ENCODE measurements at places on chromosomes 6 and 20.
A peak's percentile ranks its signal among the peaks of the same experiment; 100 is the strongest.

- DNase-seq = no peak
Observed at GRCh38 chr6:23659125-23659524, 466.9 kb upstream of the NRSN1 start.

DNA sequence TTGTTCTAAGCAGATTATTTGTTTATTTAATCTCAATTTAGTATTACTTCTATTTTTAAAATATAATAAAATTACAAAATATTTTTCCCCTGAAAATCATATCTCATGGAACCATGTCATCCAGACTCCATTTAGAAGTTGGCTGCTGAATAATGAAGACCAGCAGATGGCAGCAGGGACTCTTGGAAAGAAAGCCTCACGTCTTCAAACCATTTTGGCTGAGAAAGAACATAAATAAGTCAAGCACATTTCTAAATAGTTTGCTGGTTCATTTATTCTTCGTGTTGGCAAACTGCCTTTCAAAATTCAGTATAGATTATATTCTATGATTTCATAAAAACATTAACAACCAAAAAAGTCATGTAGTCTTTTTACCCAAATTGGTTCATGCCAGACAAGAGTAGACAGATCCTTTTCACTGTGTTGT lies 71.7 kb downstream of the RCAN2 start:
- peak; percentile 54 for DNase-seq

- no peak for DNase-seq
Observed at GRCh38 chr6:11120271-11121005, 8.9 kb upstream of the ERVFRD-1 start.

DNA sequence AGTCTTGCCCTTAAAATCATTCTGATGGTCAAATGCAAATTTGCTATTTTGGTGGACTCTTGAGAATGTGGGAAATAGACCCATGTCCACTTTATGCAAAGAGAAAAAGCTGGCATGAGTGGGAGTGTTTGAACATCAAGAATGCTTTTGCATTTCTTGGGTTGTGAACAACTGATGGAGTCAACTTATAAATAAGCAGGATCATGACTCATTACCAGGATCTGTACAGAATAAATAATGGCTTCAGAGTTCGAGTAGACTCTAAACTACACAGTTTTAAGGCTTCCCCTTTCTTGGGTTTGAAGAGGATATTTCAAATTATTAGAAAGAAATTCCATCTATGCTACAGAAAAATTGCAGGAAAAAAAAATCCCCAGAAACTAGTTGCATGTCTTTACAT lies 195.5 kb downstream of the EYA4 start:
- no peak for DNase-seq

DNA sequence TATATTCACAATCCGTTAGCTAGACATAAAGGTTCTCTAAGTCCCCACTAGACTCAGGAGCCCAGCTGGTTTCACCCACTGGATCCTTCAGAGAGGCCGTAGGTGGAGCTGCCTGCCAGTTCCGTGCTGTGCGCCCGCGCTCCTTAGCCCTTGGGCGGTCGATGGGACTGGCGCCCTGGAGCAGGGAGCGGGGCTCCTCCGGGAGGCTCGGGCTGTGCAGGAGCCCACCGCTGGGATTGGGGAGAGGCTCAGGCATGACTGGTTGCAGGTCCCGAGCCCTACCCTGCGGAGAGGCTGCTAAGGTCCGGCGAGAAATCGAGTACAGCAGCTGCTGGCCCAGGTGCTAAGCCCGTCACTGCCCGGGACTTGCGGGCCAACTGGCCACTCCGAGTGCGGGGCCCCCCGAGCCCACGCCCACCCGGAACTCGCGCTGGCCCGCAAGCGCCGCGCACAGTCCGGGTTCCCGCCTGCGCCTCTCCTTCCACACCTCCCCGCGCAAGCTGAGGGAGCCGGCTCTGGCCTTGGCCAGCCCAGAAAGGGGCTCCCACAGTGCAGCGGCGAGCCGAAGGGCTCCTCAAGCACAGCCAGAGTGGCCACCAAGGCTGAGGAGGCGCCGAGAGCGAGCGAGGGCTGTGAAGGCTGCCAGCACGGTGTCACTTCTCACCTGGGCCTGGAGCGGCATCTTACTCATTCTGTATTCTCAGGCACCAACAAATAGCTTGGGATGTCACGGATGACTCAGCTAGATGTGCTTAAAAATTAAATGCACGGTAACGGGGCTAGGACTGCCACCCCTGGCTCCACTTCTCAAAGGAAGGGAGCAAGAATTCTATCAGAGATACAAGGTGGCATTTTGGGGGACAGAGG lies 44.1 kb downstream of the IRF4 start:
- DNase-seq = no peak

DNA sequence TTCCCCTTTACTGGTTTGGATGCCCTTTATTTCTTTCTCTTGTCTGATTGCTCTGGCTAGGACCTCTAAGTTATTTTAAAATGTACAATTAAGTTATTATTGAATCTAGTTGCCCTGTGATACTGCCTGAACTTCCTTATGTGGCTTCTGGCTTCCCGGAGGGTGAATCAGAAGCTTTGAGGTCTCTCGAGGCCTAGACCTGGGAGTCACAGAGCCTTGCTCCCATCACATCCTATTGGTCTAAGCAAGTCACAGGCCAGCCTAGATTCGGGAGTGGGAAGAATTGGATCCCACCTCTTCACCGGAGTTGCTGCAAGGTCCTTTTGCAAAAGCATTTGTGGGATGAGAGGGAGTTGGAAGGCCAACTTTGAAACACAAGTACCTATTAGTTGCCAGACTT lies 15.2 kb downstream of the BCAS4 start:
- DNase-seq = no peak

GRCh38 chr6:43903739-43904290 lies 133.8 kb downstream of the VEGFA start:
- no peak for DNase-seq

DNA sequence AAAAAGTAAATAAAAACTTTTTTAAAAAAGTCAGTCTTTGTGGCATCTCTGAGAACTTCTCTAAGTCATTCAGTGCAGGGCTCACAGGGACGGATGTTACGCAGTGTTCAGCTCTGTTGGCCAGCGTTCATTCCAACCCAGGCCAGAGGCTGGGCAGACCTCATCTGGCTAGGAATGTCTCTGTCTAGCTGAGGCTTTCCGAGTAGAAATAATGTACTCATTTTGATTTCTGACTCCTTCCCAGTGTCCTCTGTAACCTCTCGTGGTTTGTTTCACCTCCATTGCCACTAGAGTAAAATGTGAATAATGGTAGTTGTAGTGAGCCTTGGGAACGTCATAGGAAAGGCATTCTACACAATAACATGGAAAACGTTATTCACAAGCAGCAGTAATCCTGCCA lies 135.1 kb downstream of the TMEM242 start:
- DNase-seq = no peak

DNA sequence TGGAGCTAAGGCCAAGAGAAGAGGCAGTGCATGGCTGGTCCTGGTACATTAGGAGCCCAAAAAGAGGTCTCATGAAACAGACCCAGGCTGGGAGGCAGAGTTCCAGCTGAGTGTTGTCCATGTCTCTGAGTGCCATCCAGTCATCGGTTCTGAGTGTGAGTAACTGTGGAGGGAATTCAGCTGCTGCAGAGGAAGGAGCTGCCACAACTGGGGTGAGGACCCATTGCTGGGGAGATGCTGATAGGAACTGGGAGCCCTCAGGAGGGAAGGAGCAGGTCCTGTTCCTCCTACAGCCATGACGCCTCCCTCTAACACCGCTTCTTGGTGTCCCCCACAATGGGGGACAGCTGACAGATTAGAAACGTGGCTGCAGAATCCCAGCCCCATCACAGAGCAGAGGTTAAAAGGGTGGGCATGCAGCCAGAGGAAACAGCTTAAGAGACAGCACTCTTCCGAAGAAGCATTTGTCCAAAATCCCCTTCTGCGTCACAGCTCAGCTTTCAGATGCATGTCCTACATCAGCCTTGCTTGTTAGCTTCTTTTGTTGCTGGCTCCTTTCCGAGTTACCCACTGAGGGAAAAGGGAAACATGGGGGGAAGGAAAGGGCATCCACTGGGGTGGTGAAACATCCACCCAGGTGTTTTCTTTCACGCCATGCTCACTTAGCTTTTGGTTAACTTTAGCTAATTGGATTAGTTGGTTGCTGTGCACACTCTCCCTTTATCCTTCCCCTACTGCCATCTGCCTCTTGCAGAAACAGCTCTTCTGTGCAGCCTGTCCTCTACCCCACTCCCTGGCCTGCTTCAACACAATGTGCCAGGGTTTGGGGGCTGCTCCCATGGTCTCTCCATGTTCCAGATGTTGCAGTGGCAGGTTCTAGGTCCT lies 239.2 kb downstream of the SYNDIG1 start:
- DNase-seq = no peak

GRCh38 chr6:168031411-168031971 lies 34.0 kb downstream of the KIF25 start:
- peak; percentile 84 for DNase-seq

Data from left hindlimb (tissue), 1 donor.